ENCODE measurements at places on chromosomes 16 and 17. TPM values are rescaled to one million over a fixed set of nuclear protein-coding genes. Genes with fewer than 3 reads are reported as not detected.

- H3K4me1 ChIP-seq, result no peaks in the 10 kb centered on the region
- H3K27ac ChIP-seq, result no peak overlapping the region
- DNase-seq, result no peak
- H3K4me3 ChIP-seq, result no peak overlapping the region
Observed at GRCh38 chr17:14276535-14277250, 24.2 kb upstream of the HS3ST3B1 start.

- peaks cover 3% of the 10 kb centered on the region for H3K36me3 ChIP-seq
- no peak for DNase-seq
- peaks cover 62% of the 10 kb centered on the region for H3K4me1 ChIP-seq
- peak overlapping the region; percentile 52 for H3K27ac ChIP-seq
- no peaks in the 10 kb centered on the region for H3K27me3 ChIP-seq
- H3K4me3 ChIP-seq, result no peak overlapping the region
Observed at GRCh38 chr16:89095491-89095951, 1.9 kb downstream of the ACSF3 start.

GRCh38 chr17:66849032-66849655 lies 14.2 kb downstream of the CACNG5 start:
- H3K4me1 ChIP-seq, result no peaks in the 10 kb centered on the region
- no peak overlapping the region for H3K27ac ChIP-seq
- no peak overlapping the region for H3K4me3 ChIP-seq
- no peaks in the 10 kb centered on the region for H3K36me3 ChIP-seq

GRCh38 chr17:47225436-47225858 lies 16.3 kb downstream of the MYL4 start:
- DNase-seq, result no peak
- H3K27ac ChIP-seq, result no peak overlapping the region
- no peak overlapping the region for H3K4me3 ChIP-seq
- no peaks in the 10 kb centered on the region for H3K27me3 ChIP-seq

GRCh38 chr17:51189628-51190027 lies 23.4 kb downstream of the NME2 start:
- H3K27ac ChIP-seq, result no peak overlapping the region
- no peaks in the 10 kb centered on the region for H3K4me1 ChIP-seq
- DNase-seq, result no peak
- no peaks in the 10 kb centered on the region for H3K27me3 ChIP-seq

DNA sequence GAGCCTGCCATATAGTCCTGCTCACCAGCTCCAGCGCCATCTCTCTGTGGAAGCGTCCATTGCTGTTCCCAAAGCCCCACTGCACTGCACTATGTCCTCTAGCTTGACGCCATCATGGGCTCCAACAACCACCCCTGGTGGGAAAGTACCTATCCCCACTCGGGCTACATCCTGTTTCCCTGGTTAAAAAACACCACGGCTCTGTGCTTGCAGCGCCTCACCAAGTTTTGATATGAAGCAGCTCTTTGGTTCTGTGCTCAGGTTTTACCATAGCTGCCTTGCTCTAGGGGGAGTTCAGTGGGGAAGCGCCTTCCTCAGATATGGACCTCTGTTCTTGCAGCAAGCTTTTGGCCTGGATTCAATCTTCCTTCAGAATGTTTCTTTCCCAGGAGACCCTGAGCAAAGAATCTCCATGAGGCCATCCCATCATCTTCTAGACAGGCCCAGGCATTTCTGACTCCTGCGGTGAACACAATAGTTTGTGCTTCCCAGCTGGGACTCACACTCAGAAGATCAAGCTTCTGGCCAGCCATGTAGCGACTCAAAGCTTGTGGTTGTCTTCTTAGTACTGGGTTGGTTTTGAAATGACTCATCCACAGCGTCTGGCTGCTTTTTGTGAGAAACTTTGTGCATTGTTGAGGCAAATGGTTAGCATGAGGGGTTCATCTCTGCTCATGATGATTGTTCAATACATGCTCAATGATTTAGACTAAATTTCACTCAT lies 39.5 kb downstream of the DYNLRB2 start:
- no peaks in the 10 kb centered on the region for H3K27me3 ChIP-seq
- peak overlapping the region; percentile 22 for H3K4me3 ChIP-seq
- no peaks in the 10 kb centered on the region for H3K36me3 ChIP-seq
- DNase-seq, result peak; percentile 60
- H3K27ac ChIP-seq, result peak overlapping the region; percentile 7

DNA sequence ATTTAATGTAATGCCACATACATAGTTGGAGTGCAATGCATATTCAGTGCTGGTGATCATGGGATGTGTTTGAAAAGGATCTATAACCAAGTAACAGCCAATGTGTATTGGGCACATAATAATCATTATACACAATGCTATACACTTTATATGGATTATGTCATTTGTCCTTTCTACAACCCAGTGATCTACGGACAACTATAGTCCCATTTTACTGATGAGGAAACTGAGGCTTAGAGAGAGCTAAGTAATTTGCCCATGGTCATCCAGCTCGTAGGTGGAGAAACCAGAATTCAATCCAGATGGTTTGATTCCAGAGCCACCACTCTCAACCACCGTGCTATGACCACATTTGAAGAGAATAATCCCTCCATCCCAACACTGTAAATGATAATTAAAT lies 27.4 kb downstream of the COPZ2 start:
- no peak overlapping the region for H3K27ac ChIP-seq
- H3K4me3 ChIP-seq, result no peak overlapping the region
- H3K4me1 ChIP-seq, result peaks cover 8% of the 10 kb centered on the region
- H3K27me3 ChIP-seq, result peaks cover 11% of the 10 kb centered on the region
- H3K36me3 ChIP-seq, result no peaks in the 10 kb centered on the region
- no peak for DNase-seq

- H3K4me1 ChIP-seq, result no peaks in the 10 kb centered on the region
- H3K27ac ChIP-seq, result no peak overlapping the region
- no peak for DNase-seq
- H3K4me3 ChIP-seq, result no peak overlapping the region
Observed at GRCh38 chr16:797120-797420, 3.5 kb downstream of the GNG13 start.

Gene SBK1
- 14.6 TPM for total RNA-seq

Gene ITGB3
- total RNA-seq, result not detected

Gene ABCC12
- total RNA-seq, result not detected

Gene ZFP3
- 13.0 TPM for total RNA-seq
